MV-4-11 (cell line): ENCODE measurements at places on chromosomes 6 and 20.

DNA sequence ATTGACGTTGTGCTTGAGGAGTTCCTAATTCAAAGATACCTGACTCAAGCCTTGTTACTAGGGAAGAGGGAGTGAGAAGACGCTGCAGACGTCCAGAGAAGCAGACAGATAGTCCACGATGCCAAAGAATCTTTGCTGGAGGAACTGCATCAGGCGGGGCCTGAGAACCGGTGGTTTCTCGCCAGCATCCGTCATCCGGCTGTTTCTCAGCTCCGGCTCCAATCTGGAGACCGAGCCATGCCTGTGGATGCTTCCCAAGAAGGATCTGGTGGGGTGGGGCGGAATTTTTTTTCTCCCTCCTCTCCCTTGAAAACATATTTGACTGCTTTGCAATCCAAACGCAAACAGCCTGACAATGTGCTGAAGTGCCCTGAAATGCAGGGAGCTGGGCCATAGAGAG lies 125.8 kb upstream of the SRSF6 start:
- no peak for DNase-seq

GRCh38 chr6:166143011-166143410 lies 24.6 kb downstream of the TBXT start:
- no peak for DNase-seq

- no peak for DNase-seq
Observed at GRCh38 chr6:93789532-93789931, 370.2 kb upstream of the EPHA7 start.

DNA sequence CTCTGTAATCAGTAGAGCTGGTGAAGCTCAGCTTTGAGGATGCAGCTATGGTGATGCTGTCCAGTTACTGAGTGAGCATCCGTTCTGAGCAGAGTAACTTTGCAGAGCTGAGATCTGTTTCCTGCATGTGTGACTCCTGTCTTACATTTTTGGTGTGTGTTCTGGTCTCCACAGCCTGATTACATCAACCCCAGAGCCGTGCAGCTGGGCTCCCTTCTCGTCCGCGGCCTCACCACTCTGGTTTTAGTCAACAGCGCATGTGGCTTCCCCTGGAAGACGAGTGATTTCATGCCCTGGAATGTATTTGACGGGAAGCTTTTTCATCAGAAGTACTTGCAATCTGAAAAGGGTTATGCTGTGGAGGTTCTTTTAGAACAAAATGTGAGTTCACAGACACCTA lies 81.6 kb downstream of the FAM120B start:
- no peak for DNase-seq
